BE2C (cell line): ENCODE measurements at places on chromosomes 2 and 18.

- no peak for DNase-seq
Measured at GRCh38 chr2:211453311-211453887, 897.0 kb downstream of the CPS1 start.

GRCh38 chr2:186612555-186613440, 22.9 kb downstream of the ITGAV start:
- no peak for DNase-seq

DNA sequence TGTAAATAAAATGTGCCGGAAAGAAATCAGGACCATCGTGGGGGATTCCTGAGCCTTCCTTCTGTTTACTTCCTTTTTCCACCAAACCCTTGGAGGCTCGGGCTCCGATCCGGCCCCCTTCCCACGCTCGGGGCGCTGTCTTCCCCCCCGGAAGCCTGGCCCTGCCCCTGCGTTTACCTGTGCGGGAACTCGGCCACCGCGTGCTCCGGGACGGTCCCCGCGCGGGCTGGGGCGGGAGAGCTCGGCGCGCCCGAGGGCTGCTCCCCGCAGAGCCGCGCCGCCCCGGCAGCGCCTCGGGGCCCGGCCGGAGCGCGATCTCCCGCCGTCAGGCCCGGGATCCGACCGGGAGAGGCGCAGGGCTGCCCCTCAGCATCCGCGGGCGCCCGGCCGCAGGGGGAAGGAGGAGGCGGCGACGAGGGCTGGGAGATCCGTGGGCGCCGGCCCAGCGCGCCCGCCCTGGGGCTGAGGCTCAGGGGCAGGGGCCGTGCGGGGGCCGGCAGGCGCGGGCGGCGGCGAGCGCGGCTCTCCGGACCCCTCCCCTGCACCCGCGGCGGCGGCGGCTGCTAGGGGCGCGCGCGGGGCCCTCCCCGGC, 435 bp downstream of the ADCY3 start:
- no peak for DNase-seq

- DNase-seq = no peak
Measured at GRCh38 chr18:58362027-58362575, 266.8 kb downstream of the ALPK2 start.

DNA sequence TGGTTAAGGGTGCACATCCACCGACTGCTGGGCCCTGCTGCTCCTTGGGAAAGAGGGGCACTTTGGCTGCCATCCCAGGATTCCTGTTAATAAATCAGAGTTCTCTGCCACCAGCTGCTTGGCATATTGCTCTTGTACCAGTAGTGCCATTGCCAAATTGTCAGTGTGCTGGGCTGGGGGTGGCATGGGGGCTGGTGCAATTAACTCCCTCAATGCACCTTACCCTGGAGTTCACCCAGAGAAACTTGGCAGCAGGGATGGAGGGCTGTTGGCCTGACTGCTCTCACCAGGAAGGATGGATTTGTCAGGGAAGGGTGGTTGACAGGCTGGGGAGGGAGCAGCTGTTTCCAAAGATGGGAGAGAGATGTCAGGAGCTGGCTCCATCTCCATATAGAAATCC, 94.6 kb upstream of the SKOR2 start:
- no peak for DNase-seq

DNA sequence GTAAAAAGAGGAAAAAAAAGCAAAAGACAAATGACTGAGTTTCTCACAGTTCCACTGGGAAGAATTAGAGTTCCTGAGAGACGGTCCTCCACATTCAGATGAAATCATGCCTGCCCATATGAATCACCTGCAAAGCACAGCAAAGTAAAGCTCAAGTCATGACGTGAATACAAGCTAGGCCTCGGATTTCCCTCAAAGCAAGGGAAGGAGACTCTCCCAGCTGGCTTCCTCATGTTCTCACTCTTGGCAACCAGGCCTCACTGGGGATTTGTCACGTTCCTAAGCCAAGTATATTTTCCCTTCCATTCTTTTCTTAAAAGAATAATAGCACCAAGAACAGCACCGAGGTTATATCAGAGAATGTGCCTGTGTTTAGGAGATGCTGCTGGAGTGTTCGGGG, 47.0 kb downstream of the CYP27C1 start:
- no peak for DNase-seq

- no peak for DNase-seq
Measured at GRCh38 chr2:2879781-2880180, 497.8 kb downstream of the EIPR1 start.

GRCh38 chr2:240648155-240648649, 22.9 kb downstream of the GPR35 start:
- DNase-seq = no peak

- no peak for DNase-seq
Measured at GRCh38 chr2:74764429-74765272, 69.3 kb upstream of the HK2 start.

- DNase-seq = no peak
Measured at GRCh38 chr18:52054324-52054723, 285.7 kb upstream of the DCC start.

- DNase-seq = no peak
Measured at GRCh38 chr2:187124529-187124928, 275.6 kb upstream of the ZSWIM2 start.

DNA sequence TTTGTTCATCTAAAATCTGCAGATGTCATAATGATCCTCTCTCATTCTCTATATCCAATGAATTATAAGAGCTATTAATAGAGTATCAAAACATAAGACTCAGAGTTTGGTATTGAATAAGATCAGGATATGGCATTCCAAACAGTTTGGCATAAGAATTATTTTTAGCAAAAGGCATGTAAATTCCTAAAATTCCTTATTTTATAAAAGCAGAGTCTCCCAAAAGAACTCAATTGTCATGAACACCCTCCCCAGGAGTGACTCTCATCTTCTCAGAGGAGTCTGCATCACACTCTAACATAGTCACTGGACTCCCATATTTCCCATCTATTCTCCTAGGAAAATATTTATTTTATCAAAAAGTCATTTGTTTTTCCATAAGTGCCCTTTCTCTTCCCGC, 1710.2 kb upstream of the SLC39A10 start:
- DNase-seq = no peak

DNA sequence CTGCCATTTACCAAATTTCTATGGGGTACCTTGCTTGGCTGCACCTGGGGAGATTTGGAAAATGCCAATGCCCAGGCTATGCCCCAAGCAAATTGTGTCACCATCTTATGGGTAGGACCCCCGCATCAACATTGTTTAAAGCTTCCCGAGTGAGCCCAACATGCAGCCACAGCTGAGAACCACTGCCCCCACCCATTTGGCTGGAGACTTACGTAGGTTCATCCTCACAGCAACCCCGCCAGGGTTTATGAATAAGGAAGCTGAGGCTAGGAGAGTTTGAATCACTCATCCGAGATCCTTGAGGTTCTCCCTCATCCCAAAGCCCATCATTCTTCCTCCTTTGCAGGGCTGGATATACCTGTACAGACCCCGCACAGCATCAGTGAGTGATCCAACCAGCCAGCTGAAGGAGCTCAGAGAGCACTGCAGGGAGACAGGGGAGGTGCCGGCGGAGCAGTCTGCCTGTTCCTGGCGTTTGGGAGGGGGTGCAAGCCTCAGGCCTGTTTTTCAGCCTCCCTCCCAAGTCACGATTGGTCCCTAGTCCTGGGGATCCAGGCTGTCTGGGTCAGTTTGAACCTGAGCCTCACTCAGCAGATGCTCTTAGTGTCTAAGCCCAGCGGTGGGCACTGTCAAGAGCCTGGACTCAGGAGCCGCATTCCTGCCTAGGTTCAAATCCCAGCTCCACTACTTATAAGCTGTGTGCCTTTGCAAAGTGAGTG, 164.9 kb downstream of the SMAD7 start:
- no peak for DNase-seq

DNA sequence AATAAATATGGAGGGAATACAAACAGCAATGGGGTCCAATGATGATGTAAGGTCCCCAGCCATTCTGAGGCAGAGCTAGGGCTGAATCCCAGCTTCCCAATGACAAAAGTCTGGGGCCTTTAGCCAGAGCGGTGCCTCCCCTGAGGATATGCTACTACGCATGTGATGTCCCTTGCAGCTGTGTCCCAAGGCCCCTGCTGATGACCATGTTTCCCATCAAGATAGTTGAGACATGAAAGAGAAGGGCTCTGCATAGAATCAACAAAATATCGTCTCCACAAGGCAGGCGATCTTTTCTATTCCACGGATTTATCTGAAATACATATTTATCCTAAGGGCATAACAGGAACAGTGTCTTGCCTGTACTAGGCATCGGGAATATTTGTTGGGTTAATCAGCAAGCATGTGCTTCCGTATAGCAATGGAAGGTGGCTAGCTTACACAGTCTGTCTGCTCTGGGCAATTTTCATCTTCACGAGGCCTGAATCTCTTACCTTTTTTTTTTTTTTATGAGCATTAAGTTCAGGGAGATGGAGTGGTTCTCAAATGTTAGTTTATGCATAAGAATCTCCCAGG, 284.6 kb downstream of the CNTNAP5 start:
- DNase-seq = no peak

GRCh38 chr2:60383401-60384143, 169.9 kb downstream of the BCL11A start:
- DNase-seq = no peak

DNA sequence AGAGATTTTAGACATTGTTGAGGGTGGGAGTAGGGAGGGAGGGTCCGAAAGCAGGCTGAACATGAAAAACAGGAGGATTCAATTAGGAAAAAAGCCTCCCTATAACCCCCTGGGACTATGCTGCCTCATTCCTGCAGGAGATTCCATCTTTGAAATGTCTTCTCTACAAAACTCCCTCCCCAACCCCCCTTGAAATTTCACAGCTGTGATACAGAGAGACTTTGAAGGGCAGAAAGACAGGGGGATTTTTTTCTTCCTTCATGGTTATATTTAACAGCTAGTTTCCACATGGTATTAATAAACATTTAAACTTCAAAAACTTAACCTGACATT, 57.6 kb downstream of the TRIB2 start:
- peak; percentile 49 for DNase-seq

DNA sequence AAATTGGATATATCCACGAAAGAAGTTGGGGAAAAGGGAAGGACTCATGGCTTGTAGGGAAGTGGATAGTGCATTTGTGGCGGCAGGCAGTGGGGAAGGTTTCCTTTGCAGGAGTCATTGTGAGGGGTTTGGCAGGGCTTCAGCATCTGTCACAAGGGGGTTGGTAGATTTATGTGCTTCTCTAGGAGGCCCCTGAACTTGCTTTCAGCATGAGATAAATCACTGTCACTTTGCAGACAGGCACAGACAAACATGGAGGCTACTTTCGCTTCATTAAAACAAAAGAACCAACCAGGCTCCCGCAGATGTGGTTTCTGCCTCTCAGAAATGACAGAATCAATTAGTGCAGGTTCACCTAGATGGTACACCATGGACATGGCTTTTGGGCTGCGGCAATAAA, 340.7 kb downstream of the TGIF1 start:
- DNase-seq = no peak

GRCh38 chr18:23231340-23232021, 96.2 kb downstream of the CABLES1 start:
- no peak for DNase-seq

- DNase-seq = no peak
Measured at GRCh38 chr18:62512996-62513395, 9.8 kb upstream of the ZCCHC2 start.

DNA sequence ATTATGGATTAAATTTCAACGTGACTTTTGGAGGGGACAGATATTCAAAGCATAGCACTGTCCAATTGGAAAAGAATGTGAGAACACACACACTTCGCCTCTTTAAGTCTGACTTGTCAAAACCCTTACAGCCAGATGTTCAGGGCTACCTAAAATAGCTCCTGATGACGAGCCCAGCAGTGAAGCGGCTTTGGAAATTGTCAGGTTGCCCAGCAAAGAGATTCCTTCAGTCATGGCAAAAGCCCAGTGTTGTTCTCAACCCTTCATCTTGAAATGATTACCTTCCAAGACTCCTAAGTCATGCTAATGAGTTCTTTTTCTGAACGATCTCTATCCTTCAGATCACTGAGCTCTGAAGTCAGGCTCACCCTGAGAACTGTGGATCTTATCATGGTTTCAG, 436.6 kb downstream of the LRATD1 start:
- no peak for DNase-seq

- DNase-seq = no peak
Measured at GRCh38 chr2:114001937-114002336, 112.0 kb downstream of the ACTR3 start.

DNA sequence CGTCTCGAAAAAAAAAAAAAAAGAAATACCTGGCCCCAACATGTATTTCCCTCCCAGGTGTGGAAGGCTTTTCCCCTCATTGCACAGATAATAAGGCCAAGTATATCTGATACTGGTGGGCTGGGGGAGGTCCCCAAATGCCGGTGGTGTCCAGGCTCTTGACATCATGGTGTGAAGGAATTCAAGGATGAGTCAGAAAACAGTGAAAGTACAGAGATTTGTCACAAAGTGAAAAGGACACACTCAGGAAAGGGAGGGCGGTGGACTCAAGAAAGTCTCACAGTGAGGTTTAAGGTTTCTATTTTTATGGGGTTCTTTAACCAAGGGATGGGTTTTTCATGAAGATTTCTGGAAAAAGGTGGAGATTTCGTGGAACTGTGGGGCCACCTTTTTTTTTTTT, 37.8 kb upstream of the FZD5 start:
- no peak for DNase-seq
